ENCODE measurements at places on chromosomes 4 and X.

DNA sequence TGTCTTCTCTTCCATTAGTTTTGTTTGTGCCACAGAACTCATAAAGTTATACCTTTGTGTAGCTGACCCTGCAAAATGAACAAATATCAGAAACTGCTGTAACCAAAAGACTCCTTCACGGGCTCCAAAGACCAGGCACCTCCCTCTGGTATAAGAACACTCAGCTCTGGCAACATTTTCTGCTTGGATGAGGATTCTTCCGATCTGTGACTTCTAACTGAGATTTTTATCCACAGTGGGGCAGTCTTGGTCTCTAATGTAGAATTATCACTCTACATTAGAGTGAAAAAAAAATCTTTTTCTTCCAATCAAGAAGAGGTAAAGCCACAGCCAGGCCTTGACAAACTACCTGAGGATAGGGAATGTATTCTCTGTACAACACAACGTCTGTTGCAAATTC lies 38.5 kb upstream of the PRSS48 start:
- no peak for DNase-seq

- DNase-seq = no peak
These were observed 177.4 kb downstream of the PALLD start for GRCh38 chr4:168674077-168674747.

- DNase-seq = no peak
These were observed 253.2 kb upstream of the CENPE start for GRCh38 chr4:103451341-103451740.

DNA sequence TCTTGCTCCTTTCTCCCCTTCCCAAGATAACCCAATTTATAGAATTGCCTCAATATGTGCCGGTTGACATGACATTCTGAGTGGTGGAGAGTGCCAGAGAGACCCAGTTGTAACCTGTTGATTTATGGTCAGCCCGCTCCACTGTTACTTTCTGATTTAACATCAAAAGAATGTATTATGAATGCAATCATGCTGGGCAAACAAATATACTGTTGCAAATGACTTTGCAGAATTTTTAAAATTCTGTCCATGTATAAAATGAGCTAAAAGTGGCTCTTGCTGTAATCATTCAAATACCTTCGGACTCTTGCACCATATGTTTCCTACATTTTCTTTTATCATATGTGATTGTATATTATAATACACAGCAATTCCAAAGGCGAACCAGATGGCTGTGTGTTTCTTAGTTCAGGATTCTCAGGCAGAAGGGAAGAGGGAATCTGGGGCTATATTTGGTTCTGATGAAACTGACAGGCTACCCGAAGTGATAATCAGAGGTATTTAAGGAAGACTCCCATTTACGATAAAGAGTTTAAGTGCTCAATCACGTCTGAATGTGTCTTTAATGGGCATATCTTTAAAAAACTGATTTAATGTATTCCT lies 131.7 kb downstream of the CLCN4 start:
- no peak for DNase-seq

DNA sequence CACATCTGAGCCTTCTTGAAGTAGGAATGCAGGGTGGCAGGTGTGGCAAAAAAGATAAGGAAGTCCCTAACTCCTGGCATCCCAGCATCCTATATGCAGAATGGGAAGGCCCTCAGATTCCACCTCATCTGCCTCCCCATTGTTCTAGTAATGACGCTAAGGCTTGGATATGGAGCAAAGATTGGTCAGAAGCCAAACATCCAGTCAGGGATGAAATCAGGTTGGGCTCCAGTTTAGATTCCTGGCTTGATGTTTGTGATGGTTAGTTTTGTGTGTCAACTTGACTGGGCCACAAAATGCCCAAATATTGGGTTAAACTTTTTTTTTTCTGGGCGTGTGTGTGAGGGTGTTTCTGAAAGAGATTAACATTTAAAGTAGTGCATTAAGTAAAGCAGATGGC lies 39.6 kb upstream of the MAGEA4 start:
- DNase-seq = no peak

GRCh38 chrX:86349115-86349514 lies 200.9 kb downstream of the DACH2 start:
- no peak for DNase-seq

- no peak for DNase-seq
These were observed 14.4 kb downstream of the ANXA3 start for GRCh38 chr4:78565971-78566372.

GRCh38 chr4:82968972-82969371 lies 41.7 kb downstream of the LIN54 start:
- DNase-seq = no peak

DNA sequence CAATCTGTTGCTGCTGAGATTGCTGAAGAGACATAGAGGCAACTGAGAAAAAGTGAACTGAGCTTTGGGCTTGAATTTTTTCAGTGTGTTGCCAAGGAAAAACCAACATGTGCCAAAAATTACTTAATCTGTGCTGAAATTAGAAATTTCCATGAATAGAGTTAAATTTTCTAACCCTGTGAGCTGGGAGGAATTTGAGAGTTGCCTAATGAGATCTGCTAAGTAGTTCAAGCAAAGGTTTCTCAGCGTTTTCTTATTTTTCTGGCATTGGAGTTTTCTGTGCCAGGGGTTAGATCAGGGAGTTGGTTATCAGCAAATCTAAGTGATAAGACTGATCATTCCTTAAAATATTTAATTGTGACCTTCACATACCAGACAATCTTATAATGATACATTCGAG lies 457.5 kb upstream of the GNPDA2 start:
- DNase-seq = no peak

DNA sequence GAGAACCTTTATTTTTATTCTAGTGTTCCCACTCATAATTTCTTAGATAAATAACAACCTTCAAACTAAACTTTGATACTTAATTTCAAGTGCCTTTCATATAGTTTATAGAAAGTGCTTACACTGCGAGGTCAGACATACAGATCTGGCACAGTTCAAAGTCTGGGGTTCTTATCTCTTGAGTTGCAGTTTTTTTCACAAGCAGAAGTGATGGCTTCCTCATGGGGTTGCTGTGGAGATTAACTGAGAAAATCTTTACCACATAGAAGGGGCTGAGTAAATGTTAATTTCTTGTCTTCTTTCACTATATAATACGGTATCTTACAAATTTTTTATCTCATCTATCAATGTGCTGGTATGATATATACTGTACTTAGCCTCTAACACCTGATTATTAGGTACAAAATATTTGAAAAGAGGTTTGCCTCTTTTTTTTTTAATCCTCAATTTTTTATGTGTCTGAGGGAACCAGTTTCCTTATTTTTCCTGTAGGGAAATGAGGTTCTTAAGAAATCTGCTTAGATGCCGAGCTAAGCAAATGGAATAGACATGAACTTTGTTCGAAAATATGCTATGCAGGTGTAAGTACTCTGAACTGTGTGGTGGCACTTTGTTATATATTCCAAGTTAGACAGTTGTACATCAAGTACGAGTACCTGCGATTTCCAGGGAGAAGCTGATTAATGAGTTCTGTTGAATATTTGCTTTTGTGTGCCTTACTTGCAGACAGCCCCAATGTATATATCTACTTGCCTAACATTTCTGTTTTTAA lies 3.3 kb downstream of the ING2 start:
- DNase-seq = no peak

DNA sequence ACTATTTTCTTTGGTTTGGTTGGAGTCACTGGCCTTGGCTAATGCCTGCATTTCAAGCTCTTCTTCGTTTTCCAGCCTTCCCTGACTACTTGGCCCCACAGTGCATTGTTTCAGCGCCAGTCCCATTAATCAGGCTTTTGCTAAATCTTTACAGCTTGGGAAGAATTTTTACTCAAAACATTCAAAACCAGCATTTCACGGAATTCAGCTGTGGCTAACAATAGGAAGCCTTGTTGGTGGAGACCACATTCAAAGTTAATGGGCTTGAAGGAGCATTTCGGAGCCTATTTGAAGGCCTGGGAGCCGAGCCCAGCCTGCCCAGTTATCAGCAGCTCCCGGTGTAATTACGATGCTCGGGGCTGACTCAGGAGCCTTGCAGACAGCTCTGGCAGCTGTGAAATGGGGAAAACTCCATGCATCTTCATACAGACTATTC lies 30.8 kb upstream of the VCX2 start:
- DNase-seq = no peak

DNA sequence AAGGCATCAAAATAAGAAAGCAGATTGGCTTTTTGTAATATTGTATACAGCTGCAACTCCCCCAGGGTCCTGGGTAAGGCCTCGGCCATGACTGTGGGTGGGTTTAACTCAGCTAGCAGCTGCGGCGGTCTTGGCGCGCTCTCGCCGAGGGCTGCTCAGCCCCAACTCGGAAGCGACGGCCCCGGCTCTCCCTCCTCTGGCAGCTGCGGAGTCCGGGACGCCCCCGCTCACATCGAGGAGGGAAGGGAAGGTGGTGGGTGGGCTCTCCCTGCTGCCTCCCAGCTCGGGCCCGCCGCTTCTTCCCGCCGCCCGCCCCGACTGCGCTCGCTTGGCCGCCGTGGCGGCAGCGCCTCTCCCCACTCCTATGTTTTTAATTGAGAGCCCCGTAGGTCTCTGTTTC lies 51.2 kb downstream of the GPR50 start:
- DNase-seq = no peak

DNA sequence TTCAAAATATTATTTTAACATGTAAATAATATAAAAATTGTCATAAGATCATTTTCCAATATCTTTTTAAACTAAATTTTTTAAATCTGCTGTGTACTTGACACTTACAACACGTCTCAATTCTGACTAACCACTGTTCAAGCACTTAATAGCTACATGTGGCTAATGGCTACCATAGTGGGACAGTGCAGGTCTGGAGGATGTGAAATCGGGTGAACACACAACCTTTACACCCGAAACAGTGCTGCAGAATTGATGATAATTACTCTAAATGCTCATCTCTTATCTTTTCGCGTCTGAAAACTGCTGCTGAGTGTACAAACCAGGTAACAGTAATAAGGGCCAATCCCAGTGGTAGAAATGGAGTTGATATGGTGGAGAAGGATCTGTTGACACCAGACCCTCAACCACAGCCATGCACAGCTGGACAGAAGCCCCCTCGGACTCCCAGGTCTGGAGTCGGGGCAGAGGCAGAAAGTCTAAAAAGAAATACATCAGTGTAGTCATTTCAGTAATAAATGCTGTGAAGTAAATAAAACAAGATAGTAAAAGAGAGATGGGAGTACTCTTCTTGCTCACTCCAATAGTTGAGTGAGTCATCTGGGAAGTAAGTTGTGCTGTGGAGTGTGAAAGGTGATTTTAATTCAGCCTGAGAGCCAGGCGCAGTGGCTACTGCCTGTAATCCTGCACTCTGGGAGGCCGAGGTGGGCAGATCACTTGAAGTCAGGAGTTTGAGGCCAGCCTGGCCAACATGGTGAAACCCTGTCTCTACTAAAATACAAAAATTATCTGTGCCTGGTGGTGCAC lies 150.0 kb downstream of the CBR4 start:
- no peak for DNase-seq

DNA sequence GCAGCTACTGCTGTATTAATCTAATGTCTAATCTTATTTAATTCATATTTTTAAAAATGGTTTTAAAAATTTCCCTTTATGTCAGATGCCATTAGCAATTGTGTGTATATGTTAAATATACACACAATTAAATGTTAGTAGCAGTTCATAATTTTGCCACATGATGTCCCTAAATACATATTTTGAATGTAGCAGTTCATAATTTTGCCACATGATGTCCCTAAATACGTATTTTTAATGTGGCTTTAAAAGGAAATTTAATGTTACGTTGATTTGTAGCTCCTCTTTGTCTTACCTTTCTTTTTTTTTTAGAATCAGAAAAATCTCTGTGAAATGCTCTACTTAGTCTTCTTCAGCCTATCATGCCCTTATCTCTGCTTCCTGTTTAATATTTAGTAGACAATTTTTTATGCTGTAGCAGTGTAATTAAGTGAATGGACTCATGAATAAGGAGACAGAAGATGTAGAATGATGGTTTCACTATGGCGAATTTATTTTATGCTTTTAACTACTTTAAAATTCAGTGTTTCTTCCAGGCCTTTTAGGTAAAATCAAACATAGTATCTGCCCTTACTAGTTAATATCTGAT lies 26.1 kb downstream of the RBM46 start:
- no peak for DNase-seq

- no peak for DNase-seq
These were observed 258.5 kb upstream of the SLIT2 start for GRCh38 chr4:19993242-19993641.

GRCh38 chrX:1325515-1326116 lies 11.0 kb upstream of the IL3RA start:
- DNase-seq = no peak

- no peak for DNase-seq
These were observed 762.4 kb downstream of the DMD start for GRCh38 chrX:32448945-32449344.

GRCh38 chrX:88908056-88908455 lies 161.0 kb downstream of the CPXCR1 start:
- no peak for DNase-seq

DNA sequence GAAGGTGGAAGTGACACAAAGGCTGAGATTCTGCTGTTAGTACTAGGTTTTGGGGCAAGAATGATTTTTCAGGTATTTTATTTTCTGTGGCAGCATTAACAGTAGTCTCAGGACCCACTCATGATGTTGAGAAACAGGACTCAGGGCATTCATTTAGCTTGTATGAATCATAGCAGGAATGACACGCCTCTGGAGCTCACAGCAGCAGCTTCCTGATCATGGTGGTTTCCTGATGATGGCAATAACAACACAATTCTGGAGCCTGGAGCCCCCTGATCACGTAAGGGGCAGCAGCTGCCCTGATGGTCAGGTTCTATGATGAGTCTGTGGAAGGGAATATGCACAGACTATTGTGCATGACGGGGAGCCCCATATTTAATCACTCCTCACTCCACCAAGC lies 47.0 kb downstream of the TASL start:
- no peak for DNase-seq

DNA sequence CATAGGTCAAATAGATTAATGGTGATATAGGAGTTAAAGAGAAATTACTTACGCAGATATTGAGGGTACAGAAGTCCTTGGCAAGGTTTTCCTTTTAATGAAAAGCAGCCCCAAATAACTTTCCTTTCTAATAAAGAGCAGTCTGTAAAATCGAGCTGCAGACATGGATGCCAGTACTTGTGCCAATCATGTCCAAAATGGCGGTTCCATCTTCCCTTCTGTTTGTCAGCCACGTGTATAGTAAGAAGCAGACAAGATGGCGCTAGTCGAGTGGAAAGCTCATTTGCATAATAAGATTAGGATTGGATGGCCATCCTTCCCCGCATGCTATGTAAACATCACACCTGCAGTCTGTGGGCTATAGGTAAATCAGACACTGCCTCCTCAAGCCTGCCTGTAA lies 68.5 kb downstream of the FGFBP1 start:
- no peak for DNase-seq

GRCh38 chr4:89334311-89334710 lies 26.7 kb upstream of the GPRIN3 start:
- no peak for DNase-seq

DNA sequence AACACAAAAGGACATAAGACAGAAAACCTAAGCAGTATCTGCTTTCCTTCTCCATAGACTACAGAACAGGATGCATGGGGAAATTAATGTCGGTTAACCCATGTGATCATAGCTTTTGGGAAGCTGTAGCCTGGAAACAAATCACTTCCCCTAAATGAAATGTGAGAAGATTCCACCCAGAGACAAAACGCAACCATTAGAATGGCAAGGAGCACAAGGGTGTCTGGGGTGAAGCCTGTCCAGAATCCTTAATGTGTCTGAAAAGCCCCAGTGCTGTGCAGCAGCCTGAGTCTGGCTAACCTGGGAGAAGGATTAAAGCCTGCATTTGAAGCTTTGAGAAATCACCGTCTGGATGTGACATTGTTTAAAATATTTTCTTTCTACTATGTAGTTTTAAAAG lies 213.3 kb downstream of the ANKRD50 start:
- DNase-seq = no peak
